ENCODE measurements at places on chromosomes 12 and 14.

DNA sequence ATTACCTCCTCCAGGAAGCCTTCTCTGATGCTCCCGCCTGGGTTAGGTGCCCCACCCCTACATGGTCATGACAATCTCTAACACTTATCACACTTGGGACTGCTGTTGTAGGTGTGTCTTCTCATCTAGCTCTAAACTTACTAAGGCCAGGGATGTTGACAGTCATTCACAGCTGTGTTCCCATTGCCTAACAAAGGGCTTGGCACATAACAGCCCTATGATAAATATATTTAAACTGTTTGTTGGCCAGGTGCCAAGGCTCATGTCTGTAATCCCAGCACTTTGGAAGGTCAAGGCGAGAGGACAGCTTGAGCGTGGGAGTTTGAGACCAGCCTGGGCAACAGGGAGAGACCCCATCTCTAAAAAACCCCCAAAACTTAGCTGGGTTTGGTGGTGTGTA lies 98.8 kb upstream of the RGS6 start:
- DNase-seq: no peak

DNA sequence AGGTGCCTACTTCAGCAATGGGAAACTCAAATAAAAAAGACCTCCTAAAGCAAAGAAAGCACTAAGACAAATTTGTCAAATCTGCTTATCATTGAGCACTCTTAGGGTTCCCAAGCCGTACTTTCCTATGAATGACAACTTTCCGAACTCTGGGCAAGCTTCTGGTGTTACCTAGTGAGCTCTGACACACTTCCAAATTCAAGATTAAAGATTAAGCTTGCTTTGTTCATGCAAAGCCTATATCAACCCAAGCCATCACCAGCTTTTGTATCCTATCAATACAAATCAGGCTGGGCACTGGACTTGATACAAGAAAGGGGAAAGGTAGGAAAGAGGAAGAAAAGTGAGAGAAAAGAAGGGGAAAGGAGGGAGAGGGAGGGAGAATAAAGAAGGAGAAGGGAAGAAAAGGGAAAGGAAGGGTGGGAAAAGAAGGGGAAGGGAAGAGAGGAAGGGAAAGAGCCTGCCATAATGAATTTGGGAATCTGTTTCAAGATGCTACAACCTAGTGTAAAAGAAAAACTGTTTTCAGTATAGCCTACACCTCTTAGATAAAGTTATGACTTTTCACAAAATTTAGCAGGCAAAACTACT lies 23.8 kb upstream of the FBLN5 start:
- no peak for DNase-seq

GRCh38 chr14:78104160-78104559 lies 66.0 kb upstream of the NRXN3 start:
- no peak for DNase-seq

DNA sequence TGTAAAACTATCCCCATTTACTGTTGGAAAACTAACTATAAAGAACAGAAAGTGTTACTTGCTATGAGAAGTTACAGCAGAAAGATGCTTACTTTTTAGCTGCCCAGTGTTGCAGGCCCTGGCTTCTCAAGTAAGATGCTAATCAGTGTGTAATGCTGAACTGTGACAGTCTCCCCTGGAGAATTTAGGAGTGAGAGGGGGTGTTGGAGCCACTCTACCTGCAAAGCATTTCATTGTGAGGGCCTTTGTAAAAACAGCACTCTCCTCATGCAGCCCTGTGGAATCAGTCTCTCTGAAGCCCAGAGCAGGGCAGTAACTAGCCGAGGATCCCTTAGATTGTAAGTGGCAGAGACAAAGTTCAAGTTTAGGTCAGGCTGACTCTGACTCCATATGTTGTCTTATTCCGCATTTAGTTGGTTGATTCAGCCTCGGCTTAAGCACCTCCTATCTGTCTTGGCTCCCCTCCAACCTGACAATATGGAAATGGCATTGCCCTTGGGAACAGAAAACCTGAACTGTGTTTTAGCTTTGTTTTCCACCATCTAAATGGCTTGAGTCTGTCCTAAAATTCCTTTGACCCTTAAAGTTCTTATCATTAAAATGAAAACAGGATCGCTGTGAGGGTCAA lies 141.3 kb downstream of the PRKCH start:
- no peak for DNase-seq

GRCh38 chr12:93183940-93184671 lies 193.6 kb upstream of the NUDT4 start:
- no peak for DNase-seq

DNA sequence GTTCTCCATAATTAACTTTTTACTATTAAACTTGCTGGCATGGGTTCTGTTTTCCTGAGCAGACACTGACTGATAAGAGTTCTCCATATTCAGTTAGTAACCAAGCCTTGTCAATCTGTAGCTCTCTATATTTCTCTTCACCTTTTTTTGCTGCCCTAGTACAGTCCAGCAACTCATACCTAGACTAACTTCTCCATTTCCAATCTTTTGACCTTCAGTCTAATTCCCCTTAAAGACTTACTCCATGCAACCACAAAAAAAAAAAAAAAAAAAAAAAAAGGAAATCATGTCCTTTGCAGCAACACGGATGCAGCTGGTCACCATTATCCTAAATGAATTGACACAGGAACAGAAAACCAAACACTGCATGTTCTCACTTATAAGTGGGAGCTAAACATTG lies 125.7 kb upstream of the KRAS start:
- DNase-seq: no peak

- DNase-seq: no peak
Measured at GRCh38 chr12:95634622-95635621, 83.6 kb upstream of the USP44 start.

GRCh38 chr12:3041558-3042164 lies 35.5 kb upstream of the TSPAN9 start:
- DNase-seq: no peak

GRCh38 chr14:42633504-42634095 lies 1026.9 kb downstream of the LRFN5 start:
- no peak for DNase-seq

GRCh38 chr14:63394841-63395240 lies 76.1 kb upstream of the GPHB5 start:
- DNase-seq: no peak

- no peak for DNase-seq
Measured at GRCh38 chr12:10243818-10244520, 31.3 kb downstream of the GABARAPL1 start.

- no peak for DNase-seq
Measured at GRCh38 chr12:89299931-89300330, 52.4 kb downstream of the DUSP6 start.

- no peak for DNase-seq
Measured at GRCh38 chr12:30837595-30837994, 82.8 kb upstream of the CAPRIN2 start.

DNA sequence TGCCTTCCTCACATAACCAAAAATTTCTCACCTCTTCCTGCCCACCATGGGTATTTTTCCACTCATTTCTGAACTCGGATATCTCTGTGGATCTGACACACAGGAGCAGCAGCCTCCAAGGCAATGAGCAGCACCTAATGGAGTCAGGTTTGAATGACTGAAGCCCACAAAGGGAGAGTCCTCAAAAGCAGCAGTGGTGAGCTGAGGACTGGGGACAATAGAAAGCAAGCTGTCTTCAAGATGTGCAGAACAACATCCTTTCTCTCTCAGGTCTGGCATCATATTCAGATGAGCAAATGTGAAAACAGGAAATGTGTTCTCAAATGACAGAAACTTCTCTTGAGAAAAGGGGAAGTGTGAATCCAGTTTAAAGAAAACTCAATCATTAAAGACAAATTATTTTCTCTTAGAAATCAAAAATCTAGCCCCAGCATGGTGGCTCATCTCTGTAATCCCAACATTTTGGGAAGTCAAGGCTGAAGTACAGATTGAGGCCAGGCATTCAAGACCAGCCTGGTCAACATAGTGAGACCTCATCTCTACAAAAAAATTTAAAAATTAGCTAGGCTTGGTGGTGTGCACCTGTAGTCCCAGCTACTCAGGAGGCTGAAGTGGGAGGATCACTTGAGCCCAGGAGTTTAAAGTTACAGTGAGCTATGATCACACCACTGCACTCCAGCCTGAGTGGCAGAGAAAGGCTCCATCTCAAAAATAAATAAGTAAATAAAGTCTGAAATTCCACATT lies 54.2 kb downstream of the C12orf42 start:
- no peak for DNase-seq

DNA sequence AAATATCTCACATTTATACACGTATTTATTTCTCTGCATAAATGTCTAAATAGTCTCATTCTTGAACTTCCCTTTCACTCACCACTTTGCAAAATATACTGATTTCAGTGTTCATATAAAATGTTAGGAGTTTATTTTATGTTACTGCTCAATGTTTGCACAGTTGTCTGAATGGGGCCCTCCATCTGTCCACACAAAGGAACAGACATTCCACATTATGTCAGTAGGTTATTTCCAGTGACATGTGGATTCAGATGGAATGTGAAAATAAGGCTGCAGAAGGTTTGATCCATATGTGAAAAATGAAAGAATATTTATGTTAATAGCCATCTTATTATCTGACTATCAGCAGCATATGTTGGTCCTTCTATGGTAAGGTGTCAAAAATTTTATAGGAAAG lies 994.4 kb upstream of the SEL1L start:
- no peak for DNase-seq

- no peak for DNase-seq
Measured at GRCh38 chr14:24674204-24674970, 40.4 kb upstream of the GZMB start.

Data from cortex of kidney (tissue), 1 donor.